NCI-H1105 (cell line): ENCODE measurements at places on chromosomes 2 and 18.

- DNase-seq, result no peak
These were observed 58.6 kb upstream of the SLC25A52 start for GRCh38 chr18:31819106-31819924.

- no peak for DNase-seq
These were observed 8.0 kb downstream of the GPR39 start for GRCh38 chr2:132424526-132425121.

- DNase-seq, result no peak
These were observed 270.8 kb upstream of the DCC start for GRCh38 chr18:52069201-52069600.

DNA sequence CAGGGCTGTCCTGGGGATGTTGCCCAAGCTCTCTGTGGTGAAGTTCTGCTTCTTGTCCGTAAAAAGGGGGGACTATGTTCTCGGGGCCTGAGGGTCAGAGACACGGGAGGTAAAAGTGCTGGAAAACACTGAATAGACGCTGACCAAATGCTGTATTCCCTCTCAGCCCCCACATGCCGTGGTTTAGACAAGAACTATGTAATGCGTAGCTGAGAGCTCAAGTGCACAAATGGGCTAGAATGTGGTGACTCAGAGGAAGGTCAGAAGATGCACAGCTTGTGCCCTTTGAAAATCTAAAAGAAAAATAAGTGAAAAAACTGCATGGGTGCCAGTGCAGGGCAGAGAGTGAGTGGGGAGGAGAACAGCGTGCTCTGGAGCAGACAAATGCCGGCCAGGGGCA is 80.3 kb upstream of the MAP4K4 start:
- no peak for DNase-seq

DNA sequence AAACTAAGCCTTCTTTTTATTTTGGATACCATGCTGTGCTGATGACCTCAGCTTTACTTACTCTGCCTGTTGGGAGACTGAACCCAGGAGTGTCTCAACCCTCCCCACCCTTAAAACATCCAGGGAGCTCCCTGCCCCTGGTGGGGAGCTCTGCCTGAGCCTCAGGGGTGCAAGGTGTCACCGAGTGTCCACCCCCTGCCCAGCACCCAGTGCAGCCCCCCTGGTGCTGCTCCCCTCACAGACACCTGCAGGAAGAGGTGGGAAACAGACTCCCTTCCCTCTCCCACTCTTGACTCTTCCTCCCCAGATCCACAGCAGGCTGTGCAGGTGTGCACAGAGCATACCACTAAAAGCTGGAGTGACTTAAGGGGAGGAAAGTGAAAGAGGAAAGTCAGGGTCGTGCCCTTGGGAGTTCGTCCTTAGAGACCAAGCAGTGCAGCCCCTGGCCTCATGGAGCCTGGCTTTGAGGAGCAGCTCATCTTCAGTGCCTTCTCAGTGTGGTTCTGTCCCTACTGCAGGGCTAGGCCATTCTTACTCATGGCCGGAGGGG is 51.3 kb downstream of the MYO7B start:
- DNase-seq, result no peak

GRCh38 chr2:241774419-241775222 is 2.0 kb upstream of the GAL3ST2 start:
- DNase-seq, result no peak

DNA sequence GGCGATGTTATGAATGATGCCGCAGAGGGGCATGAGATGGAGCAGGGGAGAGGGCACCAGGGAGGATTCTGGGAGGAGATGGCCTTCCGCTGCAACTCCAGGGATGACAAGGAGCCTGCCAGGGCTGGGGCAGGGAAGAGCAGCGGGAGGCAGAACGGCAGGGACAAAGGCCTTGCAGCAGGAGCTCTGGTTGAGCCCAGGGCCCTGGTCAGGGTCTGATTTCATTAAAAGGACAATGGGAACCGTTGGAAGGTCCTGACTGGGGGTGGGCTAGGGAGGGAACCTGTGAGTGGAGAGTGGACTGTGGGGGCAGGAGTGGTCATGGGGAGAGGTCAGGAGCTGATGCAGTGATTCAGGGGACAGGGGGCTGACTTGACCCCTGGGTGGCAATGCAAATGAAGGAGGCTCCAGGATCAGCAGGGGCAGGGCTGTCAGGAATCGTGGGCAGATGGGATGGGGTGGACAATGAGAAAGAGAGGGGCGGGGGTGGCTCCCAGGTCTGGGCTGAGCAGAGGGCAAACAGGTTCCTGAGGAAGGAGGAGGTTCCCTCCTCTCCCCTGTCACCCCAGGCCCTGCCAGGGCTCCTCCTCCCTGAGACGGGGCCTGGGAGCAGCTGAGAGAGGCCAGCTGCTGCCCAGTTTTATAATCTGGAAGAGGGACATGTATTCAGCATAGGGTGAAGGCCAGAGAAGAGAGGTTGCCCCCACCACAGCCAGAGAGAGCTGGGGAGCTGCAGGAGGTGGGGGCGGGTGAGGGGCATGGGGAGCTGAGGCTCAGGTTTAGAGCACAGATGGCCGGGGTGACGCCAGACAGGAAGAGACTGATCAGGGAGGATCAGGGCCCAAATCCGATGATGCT is 7.3 kb upstream of the DUSP2 start:
- no peak for DNase-seq
